ENCODE measurements at places on chromosomes 6 and 20.

- no peak for DNase-seq
Observed at GRCh38 chr6:29567991-29568390, 8.5 kb upstream of the UBD start.

GRCh38 chr6:23447731-23448130, 678.3 kb upstream of the NRSN1 start:
- DNase-seq = no peak

- DNase-seq = no peak
Observed at GRCh38 chr6:110412360-110412759, 3.0 kb downstream of the DDO start.

GRCh38 chr20:5567644-5568043, 182.6 kb upstream of the SHLD1 start:
- DNase-seq = no peak

GRCh38 chr20:63021356-63022321, 14.9 kb upstream of the BHLHE23 start:
- DNase-seq = no peak

- DNase-seq = no peak
Observed at GRCh38 chr6:25963426-25964123, 973 bp downstream of the TRIM38 start.

DNA sequence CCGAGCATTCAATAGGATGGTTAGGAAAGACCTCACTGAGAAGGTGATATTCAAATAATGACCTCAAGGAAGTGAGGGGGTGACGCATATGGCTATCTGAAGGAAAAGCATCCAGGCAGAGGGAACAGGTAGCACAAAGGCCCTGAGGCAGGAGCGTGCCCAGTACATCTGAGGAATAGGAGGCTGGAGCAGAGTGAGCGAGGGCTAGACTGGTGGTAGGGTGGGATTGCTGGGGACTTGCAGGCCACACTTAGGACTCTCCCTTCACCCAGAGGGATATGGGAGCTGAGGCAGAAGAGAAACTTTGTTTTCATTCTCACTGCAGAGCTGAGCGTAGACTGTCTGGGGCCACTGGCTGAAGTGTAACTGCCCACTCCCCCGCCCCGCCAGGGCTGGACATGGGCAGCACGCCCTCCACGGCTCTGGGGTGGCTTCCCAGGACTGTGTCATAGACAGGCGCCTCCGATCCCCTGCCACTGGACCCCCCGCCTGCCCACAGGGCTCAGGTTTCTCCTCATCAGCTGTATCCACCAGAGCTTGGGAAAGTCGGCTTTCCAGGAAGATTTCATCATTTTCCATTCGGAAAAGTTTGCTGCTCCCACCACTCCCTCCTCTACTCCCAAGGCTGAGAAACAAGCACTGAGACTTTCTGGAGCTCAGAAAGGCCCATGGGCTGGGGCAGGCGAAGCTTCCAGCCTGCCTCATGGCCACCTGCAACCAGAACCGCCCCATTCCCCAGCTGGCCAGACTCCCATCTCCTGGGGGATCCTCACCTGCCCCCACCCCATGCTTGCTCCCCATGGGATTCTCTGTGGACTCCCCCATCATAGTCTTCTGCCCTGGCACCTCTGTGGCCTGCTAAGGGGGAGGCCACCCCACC, 142.6 kb downstream of the MRPL14 start:
- DNase-seq = no peak

GRCh38 chr20:63350597-63351325, 10.4 kb downstream of the CHRNA4 start:
- DNase-seq = no peak

DNA sequence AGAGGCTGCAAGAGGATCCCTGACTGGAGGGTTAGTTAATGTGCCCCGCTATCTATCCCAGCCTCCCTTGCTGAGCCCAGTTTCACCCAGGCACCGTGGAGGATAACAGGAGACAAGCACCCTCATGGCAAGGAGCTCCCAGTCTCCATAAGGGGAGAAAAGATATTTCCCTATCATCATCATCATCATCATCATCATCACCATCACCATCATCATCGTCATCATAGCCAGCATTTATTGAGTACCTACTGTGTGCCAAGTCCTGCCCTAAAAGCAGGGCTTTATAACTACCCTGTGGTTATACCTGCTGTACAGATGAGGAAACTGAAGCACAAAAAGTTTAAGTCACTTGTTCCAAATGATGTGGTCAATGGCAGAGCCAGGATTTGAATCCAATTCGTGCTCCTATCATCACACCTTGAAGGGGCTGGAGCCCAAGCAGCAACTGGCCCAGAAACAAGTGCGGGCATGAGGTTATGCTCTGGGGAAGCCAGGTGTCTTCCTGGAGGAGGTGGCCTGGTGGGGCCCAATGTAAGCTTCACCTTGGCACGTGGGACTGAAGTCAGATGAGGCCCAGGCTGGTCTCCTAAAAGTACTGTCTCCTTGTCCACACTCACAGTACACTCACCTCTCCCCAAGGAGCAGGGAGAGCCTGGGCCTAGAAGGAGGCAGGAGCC, 10.0 kb downstream of the GLP1R start:
- DNase-seq = no peak

- DNase-seq = no peak
Observed at GRCh38 chr20:35502352-35502751, 27.1 kb downstream of the C20orf173 start.

- no peak for DNase-seq
Observed at GRCh38 chr6:163418311-163419029, 4.0 kb downstream of the QKI start.

- no peak for DNase-seq
Observed at GRCh38 chr20:4729265-4729664, 7.6 kb downstream of the PRND start.

- no peak for DNase-seq
Observed at GRCh38 chr6:125469915-125470314, 168.1 kb upstream of the HDDC2 start.

- DNase-seq = no peak
Observed at GRCh38 chr6:47041741-47042140, 391 bp downstream of the ADGRF1 start.

DNA sequence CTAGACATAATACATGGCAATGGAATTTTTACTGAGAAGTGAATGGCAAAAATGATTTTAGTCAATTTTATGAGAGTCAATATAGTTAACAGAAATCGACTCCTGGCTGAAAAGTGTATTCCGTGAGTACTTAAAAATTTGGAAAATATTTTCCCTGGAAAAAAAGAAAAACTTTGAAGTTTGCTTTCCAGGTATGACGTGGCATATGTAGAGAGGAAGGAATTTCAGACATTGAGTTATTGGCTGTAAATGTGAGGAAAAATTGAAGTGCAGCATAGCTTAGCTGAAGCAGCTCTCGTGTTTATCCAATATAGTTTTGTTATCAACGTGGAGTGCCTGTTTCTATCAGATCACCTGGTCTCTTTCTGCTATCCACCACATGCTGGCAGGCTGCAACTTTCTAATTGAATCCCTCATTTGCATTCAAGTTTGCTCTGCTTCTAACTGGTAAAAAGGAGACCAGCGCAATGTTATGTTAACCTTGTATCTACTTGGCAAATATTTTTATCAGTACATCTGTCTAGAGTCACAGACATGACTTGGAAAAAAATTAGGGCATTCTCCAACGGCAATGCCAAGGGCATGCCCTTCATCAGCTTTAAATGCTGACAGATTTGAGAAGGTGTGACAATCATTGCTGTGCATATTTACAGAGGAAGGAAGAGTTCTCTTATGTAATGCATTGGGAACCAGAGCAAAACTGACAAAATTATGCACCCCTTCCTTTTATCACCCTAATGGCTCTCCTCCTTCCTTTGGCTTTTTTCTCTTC, 1102.8 kb upstream of the FLRT3 start:
- DNase-seq = no peak

DNA sequence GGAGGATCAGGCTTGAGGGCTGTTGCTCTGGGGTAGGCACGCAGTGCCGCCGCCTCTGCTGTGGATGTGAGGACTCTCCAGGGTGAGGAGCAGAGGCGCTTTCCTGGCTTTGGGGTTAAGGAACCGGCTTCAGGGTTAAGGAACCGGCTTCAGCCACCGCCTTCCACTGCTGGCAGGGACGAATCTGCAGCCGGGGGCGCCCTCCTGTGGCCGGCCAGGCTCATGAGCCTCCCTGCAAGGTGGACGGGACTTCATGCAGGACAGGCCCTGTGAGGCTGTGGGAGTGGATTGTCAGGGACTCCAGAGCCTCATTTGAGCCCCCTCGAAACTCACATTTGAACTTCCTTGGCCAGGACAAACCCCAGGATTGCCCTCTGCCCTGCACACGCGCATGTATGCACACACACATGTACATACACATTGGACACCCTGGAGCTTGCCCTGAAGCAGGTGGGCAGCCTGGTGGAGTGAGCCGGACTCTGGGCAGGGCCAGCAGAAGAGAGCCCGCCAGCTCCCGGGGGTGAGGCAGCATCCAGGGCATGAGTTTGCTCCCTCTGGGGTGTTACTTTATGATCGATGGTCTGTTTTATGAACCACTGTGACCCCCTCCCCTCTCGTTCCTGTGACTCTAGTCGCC, 146.9 kb downstream of the PHACTR3 start:
- peak; percentile 81 for DNase-seq

DNA sequence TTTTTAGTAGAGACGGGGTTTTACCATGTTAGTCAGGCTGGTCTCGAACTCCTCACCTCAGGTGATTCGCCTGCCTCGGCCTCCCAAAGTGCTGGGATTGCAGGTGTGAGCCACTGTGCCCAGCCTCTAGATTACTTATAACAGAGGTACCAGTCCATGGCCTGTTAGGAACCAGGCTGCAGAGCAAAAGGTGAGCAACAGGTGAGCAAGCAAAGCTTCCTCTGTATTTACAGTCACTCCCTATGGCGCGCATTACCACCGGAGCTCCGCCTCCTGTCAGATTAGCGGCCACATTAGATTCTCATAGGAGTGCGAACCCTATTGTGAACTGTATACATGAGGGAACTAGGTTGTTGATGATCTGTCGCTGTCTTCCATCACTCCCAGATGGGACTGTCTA, 178.0 kb upstream of the SALL4 start:
- DNase-seq = no peak

GRCh38 chr20:32968478-32969241, 35.6 kb downstream of the SUN5 start:
- no peak for DNase-seq

- no peak for DNase-seq
Observed at GRCh38 chr20:36624944-36625324, 19.4 kb downstream of the RAB5IF start.

Data from neural crest cell (in vitro differentiated cells).